Motor neuron (in vitro differentiated cells): ENCODE measurements at places on chromosomes 12 and 14. TPM values are rescaled to one million over a fixed set of nuclear protein-coding genes. Genes with fewer than 3 reads are reported as not detected.

Gene POTEM
- total RNA-seq: not detected in 2 replicates

Gene FAM222A
- 2.5 and 3.3 TPM in 2 replicates for total RNA-seq

Gene GUCY2C
- not detected in 2 replicates for total RNA-seq

Gene TSPAN19
- 1.1 and 2.5 TPM in 2 replicates for total RNA-seq

Gene SLC16A7
- 2.5 and 2.8 TPM in 2 replicates for total RNA-seq

Gene SAMD15
- 1.2 and 3.3 TPM in 2 replicates for total RNA-seq

Gene GPR65
- 0.05 TPM in 1 of 2 replicates, not detected in the other for total RNA-seq

Gene TRIM9
- total RNA-seq: 29.5 and 31.9 TPM in 2 replicates

Gene JPH4
- 21.1 and 21.5 TPM in 2 replicates for total RNA-seq

Gene GNB3
- total RNA-seq: 8.4 and 9.2 TPM in 2 replicates

Gene TAS2R30
- 2.4 and 7.7 TPM in 2 replicates for total RNA-seq

Gene TMTC1
- 7.8 and 7.9 TPM in 2 replicates for total RNA-seq

Gene SSPN
- total RNA-seq: 0.54 and 0.77 TPM in 2 replicates

Gene SUDS3
- 30.0 and 35.3 TPM in 2 replicates for total RNA-seq

Gene CMA1
- total RNA-seq: 0.29 and 0.97 TPM in 2 replicates

Gene FAM186B
- 1.8 TPM in 2 replicates for total RNA-seq

Gene JAG2
- total RNA-seq: 6.9 and 11.4 TPM in 2 replicates

- no peak for ATAC-seq
Measured at GRCh38 chr14:76056128-76056527, 70.6 kb downstream of the IFT43 start.

DNA sequence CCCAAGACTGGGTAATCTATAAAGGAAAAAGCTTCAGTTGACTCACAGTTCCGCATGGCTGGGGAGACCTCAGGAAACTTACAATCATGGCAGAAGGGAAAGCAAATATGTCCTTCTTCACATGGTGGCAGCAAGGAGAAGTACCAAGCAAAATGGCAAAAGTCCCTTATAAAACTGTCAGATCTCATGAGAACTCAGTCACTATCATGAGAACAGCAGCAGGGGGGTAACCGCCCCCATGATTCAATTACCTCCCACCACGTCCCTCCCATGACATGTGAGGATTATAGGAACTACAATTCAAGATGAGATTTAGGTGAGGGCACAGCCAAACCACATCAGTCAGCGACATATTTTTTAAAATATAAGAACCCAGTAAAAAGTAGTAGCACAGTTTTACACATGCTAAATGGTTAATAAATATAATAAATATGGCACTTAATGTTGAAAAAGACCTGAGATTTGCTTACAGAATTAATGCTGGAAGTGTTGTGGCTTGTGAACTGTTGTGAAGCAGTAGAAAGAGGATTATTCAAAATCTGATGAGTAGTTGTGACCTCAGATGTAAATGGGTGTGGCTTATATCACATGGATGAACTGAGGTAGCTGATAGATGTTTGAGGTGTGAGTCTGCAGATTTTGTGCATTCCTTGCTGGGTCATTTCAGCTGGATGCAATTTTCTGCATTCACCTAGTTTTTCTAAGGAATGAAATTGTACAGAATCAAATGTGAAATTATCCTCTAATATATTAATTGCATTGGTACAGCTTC lies 46.9 kb upstream of the CHPT1 start:
- ATAC-seq: no peak

DNA sequence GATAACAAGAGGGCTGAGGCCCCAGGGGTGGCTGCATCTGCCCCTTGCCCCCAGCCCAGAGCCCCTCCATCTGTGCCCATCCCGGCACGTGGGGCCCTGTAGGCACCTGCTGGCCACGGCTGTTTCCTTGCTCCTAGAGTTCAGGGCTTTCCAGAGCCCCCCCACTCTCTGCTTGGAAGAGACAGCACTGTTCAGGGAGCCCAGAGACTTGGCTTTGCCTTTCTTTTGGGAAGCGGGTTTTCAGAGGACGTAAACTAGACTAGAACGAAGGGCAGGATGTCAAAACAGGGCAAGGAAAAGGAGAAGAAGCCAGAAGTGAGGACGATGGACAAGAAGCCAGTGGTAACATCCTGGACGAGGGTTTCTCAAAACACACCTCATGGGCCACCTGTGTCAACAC lies 163.3 kb upstream of the LHX5 start:
- no peak for ATAC-seq

DNA sequence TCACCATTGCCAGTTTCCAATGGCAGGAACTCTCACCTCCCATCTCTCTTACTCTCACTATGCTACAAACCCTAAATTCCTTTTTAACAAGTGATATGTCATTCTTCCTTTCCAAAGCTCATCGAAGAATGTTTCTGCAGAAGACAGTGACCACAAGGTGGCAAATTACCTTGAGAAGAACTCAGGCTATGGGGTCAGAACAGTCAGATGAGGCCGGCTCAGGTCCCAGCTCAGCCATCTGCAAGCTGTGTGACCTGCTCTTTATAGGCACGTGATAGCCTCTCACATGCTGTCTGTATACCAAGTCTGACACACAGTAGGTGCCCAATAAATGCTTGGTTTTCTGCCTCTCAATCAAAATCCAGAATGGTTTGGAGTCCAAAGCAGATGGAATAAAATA lies 80.7 kb downstream of the FOXN3 start:
- no peak for ATAC-seq

- ATAC-seq: no peak
Measured at GRCh38 chr14:91354979-91355685, 62.5 kb downstream of the CCDC88C start.

DNA sequence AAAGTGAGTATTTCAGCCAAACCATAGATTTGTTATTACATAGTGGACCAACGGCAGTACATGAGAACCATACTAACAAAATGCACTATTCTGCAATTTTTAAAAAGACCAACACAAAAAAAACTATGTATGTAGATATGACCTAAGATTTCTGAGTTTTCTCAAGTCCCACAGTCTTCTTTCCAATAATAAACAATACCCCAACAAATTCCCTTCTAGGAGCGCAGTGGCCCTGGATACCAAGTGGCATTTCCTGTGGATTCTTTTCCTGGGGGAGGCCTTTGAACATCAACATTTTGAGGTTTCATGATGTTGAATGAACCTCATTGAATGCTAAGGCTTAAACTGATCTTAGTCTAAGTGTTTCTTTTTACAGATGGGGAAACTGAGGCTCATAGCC lies 210.5 kb downstream of the BCAT1 start:
- ATAC-seq: no peak

- ATAC-seq: no peak
Measured at GRCh38 chr12:90653040-90653439, 301.9 kb downstream of the CCER1 start.

- peak; percentile 17 for ATAC-seq
Measured at GRCh38 chr12:89353823-89354611, 1.7 kb upstream of the DUSP6 start.

DNA sequence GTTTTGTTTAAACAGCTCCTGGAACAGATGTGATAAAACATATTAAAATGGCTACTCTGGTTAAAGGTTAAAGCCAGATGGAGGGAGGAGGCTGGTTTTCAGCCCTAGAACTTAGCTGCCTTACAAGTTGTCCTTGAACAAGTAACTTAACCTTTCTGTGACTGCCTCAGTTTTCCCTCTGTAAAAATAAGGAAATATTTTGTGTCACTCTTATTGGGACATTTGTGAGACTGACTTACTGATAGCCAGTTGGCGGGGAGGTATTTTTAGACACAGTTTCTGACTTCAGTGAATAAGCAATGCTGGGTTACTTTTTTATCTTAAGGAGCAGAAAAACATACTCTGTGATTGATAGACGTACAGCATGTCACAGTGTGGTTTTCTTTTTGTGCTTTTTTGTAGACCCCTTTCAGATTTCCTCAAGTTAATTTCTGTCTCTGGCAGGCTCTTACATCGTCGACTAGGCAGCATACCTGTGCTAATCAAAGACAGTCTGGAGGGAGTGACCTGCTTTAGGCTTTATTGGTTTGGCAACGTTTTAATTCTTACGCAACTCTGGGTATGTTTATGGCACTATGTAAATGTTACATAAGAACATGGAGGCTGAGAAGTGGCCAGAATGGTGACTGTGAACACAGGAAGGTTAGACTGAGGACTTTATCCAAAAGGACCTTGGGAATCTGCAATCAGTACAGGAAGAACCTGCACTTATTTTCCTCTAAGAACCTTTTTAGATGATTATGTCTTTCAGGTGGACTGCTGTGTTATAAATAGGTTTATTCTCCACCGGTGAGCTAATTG lies 3.3 kb downstream of the ACVR1B start:
- no peak for ATAC-seq

- no peak for ATAC-seq
Measured at GRCh38 chr12:64616201-64616600, 5.9 kb downstream of the RASSF3 start.

- no peak for ATAC-seq
Measured at GRCh38 chr12:69095765-69096477, 143.4 kb upstream of the CPSF6 start.

GRCh38 chr12:113724794-113725556 lies 241.2 kb downstream of the RBM19 start:
- peak; percentile 86 for ATAC-seq

DNA sequence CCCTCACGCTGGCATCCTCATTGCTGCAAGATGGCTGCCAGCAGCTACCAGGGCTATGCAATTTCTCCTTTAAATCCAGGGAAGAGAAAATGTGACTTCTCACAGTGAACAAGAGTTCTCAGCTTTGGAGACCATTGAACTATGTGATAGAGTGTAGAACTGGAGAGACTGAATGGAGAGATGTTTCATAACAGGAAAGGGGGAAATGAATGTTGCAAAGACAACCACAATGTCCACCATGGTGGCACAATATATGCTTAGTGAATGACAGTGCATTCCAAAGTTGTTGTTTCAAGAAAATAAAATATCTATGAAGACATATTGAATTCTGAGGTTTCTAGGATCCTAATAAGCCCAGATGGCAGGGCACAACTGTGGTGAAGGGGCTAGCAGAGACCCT lies 13.2 kb upstream of the COCH start:
- ATAC-seq: no peak

DNA sequence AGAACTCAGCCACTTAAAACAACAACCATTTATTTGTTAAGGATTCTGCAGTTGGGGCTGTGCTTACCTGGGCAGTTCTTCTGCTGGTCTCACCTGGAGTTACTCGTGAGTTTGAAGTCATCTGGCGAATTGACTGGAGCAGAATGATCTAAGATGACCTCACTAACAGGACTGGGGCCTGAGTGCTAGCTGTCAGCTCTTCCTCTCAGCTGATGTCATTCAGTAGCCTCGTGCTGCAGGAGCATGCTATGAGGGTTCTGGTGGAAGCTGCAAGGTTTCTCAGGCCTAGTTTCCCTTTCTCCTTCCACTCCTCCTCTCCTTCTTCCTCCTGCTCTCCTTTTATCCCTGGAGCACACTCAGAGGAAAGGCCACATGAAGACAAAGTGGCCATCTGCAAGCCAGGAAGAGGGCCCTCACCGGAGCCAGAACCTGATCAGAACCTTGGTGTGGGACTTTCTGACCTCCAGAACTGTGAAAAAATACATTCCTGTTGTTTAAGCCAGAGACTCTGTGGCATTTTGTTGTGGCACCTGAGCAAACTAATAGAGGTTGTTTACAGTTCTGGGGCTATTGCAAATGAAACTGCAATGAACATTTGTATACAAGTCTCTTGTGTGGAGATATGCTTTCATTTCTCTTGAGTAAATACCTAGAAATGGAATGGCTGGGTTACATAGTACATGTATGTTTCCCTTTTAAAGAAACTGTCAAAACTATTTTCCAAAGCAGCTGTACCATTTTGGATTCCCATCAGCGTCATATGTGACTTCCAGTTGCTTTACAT lies 21.9 kb upstream of the MAP3K9 start:
- no peak for ATAC-seq

DNA sequence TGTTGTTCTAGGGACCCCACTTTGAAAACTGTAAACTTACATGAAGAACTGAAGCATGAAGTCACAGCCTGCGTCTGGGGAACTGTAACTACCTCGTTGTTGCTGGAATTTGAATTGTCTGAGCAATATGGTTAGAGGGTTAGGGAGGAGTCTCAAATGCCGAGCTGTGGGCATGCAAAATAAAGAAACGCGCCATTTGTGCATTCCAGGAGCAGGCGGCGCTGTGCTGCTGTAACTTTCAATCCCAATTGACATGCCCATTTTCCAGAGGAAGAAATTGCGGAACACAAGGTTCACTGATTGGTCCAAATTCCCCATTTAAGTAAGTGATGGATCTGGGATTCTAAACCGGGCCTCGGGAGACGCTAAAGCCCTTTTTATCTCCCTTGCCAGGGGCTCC lies 61.3 kb downstream of the ZNF664 start:
- peak; percentile 65 for ATAC-seq

GRCh38 chr14:52033101-52033642 lies 35.7 kb downstream of the NID2 start:
- ATAC-seq: no peak

GRCh38 chr12:43180242-43180641 lies 371.8 kb downstream of the ADAMTS20 start:
- no peak for ATAC-seq

GRCh38 chr12:10160617-10161385 lies 11.1 kb downstream of the OLR1 start:
- no peak for ATAC-seq

DNA sequence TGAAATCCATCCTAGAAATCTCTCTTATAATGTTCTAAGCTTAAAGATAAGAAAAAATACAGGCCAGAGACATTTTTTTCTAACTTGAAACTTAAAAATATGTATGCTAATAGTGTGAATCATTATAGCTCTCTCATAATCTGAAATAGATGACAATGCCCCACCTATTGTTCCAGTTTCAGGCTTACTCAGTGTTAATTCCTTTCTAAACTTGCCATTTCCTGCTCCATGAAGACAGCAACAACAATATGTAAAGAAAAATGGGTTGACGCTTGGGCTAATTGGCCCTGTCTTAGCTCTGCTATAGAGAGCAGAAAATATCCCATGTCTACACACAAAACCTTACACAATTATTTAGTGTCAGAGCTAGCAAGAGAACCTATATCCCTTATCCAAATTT lies 37.1 kb downstream of the LMO3 start:
- ATAC-seq: no peak

DNA sequence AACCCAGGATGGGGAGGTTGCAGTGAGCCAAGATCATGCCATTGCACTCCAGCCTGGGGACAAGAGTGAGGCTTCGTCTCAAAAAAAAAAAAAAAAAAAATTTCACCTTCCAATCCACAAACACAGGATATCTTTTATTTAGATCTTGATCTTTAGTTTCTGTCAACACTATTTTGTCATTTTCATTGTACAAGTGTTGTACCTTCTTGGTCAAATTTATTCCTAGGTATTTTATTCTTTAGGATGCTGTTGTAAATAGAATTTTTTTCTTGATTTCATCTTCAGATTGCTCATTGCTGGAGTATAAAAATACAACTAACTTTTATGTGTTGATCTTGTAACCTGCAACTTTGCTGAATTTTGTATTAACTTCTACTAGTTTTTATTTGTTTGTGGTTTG lies 60.8 kb downstream of the ARHGAP5 start:
- no peak for ATAC-seq

GRCh38 chr14:100548939-100549338 lies 38.3 kb downstream of the BEGAIN start:
- no peak for ATAC-seq

GRCh38 chr12:122749569-122750332 lies 2.9 kb upstream of the DENR start:
- ATAC-seq: no peak

GRCh38 chr14:38583471-38583870 lies 327.6 kb upstream of the CLEC14A start:
- no peak for ATAC-seq
